Esophagus squamous epithelium (tissue), 5 donors: ENCODE measurements at places on chromosomes 1 and 21. TPM values are rescaled to one million over a fixed set of nuclear protein-coding genes. Genes with fewer than 3 reads are reported as not detected.

BLACAT1 gene
- 2.3 TPM for total RNA-seq

LEMD1 gene
- total RNA-seq, result 1.1 TPM

HSD3B2 gene
- not detected for total RNA-seq

HMCN1 gene
- total RNA-seq, result 5.1 TPM

CCDC17 gene
- total RNA-seq, result 3.1 TPM

ALPL gene
- total RNA-seq, result 6.4 TPM

DENND1B gene
- total RNA-seq, result 14.9 TPM

TBX19 gene
- 0.53 TPM for total RNA-seq

DNA sequence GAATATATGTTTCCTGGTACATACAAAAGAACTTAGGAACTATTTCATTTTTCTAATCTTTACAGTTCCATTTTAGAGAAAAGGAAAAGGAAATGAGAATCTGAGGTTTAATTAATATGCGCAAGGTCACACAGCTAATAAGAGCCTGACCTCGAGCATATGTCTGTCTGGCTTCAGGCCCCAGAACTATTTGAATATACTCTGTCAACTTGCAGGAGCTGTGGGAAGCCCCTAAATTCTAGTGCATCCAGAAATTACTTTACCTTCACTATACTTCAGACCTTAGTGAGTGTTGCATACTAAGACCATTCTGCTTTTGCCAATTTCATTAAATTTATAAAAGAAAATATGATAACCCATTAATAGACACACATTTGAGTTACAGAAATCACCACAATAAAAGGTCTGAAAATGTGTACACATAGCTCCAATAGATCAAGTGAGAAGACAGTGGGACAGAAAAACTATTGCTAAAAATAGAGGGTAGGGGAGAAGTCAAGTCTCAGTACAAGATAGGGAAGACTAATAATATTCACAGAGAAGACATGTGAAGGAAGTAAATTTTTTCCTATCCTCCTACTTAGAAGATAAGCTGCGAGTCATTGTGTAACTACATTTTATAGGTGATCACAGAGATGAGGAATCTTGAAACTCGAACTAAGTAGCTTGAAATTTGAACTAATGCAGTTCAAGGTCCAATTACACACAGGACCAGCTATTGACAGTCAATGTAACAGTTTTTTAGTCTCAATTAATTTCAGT, 3.8 kb downstream of the RGS13 start:
- DNase-seq, result no peak

DNA sequence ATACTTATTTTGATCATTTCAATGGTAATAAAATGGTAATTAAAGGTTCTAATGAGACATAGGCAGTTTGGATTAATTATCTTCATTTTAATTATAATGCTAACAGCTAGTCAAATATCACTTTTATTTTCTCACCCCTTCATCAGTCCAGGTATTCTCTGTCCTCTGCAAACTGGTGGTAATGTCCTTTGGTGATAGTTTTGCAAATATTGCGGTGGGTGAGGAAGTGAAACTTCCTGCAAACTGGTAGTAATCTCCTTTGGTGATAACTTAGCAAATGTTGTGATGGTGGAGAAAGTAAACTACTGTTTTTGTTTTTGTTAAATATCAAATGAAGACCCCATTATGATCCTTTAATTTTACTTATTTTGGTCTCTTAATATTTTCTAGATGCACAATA, 209.0 kb downstream of the AMY1C start:
- no peak for DNase-seq

DNA sequence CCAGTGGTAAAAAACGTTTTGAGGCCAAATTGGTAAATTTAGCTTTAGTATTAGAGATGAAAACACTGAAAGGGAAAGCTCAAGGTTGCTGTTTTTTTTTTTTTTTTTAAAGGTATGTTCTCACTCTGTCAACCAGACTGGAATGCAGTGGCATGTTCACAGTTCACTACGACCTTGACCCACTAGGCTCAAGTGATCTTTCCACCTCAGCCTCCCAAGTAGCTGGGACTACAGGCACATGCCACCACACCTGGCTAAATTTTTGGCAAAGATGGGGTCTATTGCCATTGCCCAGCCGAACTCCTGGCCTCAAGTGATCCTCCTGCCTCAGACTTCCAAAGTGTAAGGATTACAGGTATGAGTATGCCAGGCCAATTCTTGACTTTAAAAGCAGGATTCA, 18.9 kb downstream of the LRIF1 start:
- no peak for DNase-seq

- DNase-seq, result no peak
Observed at GRCh38 chr1:1430114-1430982, 5.1 kb upstream of the VWA1 start.

DNA sequence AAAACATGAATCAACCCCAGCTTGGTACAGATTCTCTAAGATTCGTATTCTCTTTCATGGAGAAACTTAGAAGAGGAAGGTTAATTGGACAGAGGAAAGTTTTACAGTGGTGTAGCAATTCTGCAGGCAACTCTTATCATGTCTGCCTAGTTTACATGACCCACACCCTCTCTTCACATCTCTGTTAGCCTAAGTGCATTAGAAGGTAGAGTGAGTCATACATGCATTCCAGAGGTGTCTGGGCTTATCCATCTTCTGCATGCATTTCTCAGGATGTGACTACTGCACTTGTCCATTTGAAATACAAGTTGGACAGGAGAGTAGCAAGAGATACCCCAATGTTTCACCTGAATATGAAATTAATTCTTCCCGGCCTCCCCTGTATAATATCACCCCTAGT, 578.4 kb upstream of the NCAM2 start:
- DNase-seq, result no peak

DNA sequence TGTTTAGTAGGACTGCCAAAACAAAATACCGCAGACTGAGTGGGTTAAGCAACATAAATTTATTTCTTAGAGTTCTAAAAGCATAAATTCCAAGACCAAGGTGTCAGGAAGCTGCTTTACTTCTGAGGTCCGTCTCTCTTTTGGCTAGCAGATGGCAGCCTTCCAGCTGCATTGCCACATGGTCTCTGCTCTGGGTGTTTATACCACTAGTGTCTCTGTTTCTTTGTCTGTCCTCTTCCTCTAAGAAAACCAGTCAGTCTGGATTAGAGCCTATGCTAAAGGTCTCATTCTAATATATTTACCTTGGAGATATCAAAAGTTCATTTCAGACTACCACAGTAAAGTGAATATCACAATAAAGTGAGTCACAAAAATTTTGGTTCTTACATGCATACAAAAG, 519.8 kb downstream of the COL11A1 start:
- DNase-seq, result no peak

GRCh38 chr1:63403386-63403785, 36.0 kb downstream of the ALG6 start:
- no peak for DNase-seq

DNA sequence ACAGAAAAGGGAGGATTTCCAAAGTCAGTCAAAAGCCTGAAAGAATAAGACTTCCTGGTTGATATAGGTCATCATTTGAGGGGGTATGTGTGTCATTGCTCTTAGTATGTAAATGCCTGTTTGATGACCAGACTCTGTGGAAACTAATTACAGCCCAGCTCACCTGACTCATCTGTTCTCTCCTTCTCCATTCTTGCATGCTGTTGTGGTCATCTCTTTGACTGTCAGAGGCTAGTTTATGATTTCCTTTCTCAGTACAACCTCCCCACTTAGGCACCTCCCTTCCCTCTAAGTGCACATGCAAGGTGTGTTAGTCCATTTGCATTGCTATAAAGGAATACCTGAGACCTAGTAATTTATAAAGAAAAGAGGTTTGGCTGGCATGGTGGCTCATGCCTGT, 2.4 kb upstream of the C1orf116 start:
- no peak for DNase-seq

DNA sequence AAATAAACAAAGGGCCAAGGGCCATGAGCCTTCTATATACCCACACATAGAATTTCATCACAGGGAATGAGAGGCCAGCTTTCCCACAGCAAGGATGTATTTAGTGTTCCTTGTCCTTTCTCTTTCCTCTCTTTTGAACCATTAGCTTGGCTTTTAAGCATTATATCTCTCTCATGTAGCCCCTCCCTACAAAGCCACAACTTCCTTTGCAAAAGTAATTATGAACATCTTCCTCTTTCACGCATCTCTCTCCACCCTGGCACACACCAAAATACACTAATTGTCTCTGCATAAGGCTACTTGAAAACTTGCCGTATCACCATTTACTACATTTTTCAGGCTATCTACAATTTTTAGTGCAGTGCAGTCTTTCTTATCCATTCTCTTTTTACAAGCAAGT, 1.9 kb upstream of the AK5 start:
- DNase-seq, result no peak

- DNase-seq, result no peak
Observed at GRCh38 chr1:187928288-187928687, 1099.5 kb downstream of the PLA2G4A start.

DNA sequence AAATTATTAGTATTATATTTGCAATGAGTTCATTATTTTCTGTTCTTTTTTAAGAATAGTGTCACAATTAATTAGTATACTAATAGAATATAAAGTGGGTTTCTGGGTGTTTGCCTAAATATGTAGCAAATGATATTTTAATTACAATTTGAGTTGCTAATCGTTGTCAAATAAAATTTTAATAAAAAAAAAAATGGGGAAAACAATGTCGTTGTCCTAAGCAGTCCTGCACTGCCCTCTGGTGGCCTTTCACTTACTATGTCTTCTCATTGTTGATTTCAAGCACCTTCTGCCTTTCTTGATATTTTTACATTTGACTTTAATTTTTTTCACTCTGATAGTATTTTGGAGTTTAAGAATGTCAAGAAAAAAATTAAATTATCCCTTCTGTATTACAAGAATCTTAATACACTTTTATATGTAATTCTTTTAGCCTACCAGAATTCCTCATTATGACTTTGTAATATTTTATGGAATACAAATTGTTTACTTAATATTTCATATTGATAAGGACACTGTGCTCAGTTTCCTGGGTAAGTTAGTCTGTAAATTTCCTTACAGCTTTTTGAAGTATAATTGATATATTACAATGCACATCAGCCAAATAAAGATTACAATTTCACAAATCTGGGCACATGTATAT, 104.5 kb upstream of the FMN2 start:
- DNase-seq, result no peak

GRCh38 chr1:43688594-43689000, 18.7 kb upstream of the ST3GAL3 start:
- no peak for DNase-seq

GRCh38 chr1:157157501-157158190, 19.5 kb upstream of the ETV3 start:
- no peak for DNase-seq

DNA sequence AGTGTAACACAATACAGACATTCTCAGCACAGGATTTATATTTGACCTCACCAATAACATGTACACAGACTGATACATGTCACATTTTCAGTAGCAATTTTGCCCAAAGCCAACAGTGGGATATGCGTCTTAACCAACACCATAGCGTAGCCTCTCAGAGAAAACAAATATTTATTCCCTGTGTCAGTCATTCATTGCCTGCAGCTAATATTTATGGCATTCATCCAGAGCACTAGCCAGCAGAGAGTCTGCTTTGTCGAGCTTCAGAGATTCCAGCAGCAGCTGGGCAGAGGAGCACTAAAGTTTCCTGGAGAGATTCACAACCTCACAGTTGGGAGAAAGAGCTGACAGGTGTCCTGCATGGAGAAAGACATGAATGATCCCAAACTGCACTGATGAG, 400.7 kb upstream of the DAB1 start:
- no peak for DNase-seq

DNA sequence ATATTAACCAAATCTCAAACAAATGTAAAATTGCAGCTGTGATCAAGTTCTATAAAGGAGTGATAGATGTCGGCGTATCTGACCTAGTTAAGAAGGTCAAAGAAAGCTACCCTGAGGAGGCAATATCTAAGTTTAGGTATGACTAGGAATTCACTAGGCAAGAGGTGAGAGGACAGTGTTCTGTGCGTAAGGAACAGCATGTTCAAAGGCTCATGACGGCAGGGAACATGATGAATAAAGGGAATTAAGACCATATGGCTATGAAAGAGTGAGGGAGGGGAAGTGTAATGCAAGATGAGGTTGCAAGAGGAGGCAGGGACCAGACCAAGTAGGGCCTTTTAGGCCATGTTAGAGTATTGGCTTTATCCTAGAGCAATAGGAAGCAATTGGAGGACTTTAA, 8.6 kb downstream of the LIX1L start:
- no peak for DNase-seq

- DNase-seq, result no peak
Observed at GRCh38 chr21:43911015-43911934, 46.3 kb downstream of the AGPAT3 start.

- DNase-seq, result no peak
Observed at GRCh38 chr1:202241376-202242079, 47.9 kb downstream of the LGR6 start.

DNA sequence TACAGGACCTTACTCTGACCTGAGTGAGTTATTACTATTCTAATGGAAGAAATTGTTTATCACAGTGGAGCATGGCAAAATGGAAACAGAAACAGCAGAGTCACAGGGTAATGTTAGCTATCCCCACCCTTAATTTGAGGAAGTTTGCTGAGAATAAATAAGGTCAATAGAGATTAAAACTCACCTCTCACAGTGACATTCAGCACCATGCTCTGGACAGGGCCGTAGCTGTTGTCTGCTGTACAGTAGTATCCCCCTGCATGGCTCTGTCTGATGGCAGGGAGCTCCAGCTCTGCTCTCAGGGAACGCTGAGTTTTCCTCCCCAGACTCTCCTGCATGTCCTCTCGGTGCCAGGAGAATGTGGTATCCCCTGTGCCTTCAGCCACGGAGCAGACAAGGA, 11.9 kb downstream of the FCRL4 start:
- no peak for DNase-seq

GRCh38 chr1:8325771-8326170, 7.9 kb downstream of the SLC45A1 start:
- DNase-seq, result no peak

GRCh38 chr1:150151291-150152181, 1.8 kb downstream of the PLEKHO1 start:
- DNase-seq, result no peak

GRCh38 chr1:116498789-116499628, 71.8 kb downstream of the CD58 start:
- no peak for DNase-seq

GRCh38 chr1:108079440-108080025, 114.6 kb upstream of the VAV3 start:
- DNase-seq, result no peak

DNA sequence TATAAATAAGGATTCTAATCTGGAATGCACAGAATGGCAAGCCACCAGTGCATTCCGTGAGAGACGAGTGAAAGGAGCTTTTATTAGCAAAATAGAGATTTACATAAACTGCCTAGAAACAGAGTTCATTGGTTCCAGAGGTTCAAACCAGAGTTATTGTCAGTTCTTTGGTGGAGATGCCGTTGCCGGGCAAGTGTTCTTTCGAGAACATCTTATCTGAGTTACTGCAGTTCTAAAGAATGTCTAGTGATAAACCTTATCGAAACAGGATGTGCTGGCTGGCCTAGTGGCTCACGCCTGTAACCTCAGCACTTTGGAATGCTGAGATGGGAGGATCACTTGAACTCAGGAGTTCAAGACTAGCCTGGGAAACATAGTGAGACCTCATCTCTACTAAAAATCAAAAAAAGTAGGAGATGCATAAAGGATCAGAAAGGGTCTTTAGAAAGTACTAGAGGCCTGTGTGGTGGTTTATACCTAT, 19.9 kb upstream of the EVI5 start:
- DNase-seq, result no peak

- no peak for DNase-seq
Observed at GRCh38 chr1:155052439-155053395, 1.6 kb downstream of the ADAM15 start.
